ENCODE measurements at places on chromosomes 7 and 10.

DNA sequence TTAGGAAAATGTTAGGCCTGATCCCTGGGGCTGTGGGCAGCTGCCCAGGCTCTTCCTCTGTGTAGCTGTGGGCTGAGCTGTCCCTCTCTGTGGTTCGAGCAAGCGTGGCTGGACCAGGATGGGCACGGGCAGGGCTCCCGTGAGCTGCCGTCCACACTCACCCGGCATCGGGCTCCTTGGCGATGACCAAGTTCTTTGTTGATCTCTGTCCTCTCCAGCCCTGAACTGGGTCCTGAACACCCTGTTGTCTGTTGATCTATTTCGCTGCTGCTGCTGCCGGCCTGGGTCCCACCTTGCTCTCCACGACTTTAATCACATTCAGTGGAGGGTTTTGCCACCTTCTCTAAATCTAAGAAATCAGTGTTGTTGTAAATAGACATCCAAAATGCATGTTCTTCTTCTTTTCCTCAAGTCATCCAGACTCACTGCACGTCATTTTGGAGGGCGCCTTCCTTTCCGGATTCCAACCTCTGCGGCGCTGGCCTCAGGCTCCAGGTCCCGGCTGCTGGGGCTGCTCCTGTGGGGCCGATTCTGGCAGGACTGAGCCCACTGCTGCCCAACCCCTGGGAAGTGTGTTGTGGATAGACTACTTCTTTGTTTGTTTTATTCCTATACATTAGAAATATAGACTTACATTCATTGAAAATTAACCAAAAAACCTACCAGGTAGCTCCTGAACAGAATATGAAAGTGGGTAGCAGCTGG lies 100.6 kb downstream of the DYNC2I1 start:
- DNase-seq, result no peak

DNA sequence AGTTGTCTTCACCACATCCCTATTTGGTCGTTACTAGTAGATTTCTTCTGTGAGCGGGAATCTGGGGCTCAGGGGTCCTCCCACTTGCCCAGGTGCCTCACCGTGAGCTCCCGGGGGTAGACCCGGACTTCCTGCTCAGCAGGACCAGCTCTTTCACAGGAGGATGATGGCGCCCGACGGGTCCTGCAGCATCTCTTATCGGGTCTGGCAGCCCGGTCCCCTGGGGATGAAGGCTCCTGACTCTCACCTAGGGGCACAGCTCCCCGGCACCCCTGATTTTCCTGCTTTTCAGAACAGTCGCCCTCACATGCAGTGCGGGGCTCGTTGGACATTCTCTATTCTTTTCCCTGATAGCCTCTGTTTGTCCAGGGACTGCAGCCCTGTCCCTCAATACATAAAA lies 33.0 kb upstream of the SHH start:
- DNase-seq, result no peak

DNA sequence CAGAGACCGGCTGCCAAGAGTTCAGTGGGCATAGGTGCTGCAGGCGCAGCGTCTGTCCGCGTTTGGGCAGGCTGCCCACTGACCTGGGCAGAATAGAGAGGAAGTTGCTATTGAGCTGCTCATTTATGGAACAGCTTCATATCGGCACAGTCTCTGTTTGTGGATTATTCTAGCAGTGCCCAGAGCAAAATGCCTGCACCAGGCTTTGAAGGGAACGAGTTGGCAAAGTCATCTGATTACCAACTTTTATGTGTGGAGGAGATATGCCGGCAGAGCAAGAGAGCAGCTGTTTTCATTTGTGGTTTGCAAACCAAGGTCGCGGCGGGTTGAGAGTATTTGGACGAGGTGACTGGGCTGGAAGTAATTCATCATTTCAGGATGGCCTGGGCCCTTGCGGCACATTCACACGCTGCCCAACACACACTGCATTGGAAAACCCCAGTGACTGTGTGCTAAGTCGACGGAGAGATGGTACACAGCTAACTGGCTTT lies 228.5 kb downstream of the TCERG1L start:
- DNase-seq, result no peak

DNA sequence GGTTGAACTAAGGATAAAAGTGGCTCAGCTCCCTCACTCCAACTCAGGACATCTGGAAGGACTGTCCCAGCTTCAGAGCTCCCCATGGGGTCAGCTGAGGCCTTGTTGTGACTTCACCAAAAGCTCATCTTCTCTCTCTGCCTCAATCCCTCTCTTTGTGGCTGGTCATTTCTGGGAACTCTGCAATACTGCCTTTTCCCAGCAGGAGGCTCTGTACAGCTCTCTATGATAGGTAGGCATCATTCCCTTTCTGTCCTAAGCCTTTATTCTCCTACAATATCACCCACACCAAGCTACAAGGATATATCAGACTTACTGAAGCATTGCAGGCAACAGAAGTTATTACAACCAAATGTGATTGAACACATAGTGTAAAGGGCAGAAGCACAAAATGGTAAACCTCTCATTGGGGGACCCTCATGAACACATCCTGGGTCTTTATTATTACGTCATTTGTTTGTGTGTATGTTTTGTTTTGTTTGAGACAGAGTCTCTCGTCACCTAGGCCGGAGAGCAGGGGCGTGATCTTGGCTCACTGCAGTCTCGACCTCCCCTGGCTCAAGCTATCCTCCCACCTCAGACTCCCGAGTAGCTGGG lies 36.7 kb upstream of the PRPS1L1 start:
- DNase-seq, result no peak

GRCh38 chr10:132997517-132998265 lies 55.3 kb upstream of the CFAP46 start:
- DNase-seq, result no peak
